Epithelial cell of esophagus (primary cell): ENCODE measurements at places on chromosomes 4 and X.
A peak's percentile ranks its signal among the peaks of the same experiment; 100 is the strongest.

DNA sequence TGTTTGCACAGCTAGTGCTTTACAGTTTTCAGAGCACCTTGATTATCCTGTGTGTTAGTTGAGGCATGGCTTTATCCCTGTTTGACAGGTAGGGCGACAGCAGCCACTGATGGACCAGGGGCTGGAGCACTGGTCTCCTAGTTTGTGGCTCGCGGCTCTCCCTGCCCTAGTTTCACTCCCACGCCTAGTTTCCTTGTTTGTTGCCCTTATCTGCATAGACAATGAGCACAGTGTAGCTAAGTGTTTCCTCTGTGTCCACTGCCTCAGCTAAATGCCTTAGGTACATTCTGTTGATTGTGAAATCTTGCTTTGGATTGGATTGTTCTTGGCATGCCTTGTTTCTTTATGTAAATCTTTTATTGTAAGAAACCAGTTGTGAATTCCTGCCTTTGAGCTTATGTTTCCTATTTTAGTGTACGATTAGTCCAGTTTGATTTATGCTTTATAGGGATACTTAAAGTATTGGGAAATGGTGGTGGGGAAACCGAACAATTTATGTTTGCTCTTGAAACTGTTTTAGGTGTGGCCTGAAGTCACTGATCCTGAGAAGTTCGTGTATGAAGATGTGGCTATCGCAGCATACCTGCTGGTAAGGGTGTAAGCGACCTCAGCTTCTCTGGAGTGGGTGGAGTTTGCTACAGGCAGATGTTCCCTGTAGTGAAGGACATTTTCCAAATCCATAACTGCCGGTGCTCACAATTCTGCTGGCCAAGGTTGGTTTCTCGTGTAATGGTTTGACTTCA lies 11.0 kb downstream of the TRMT44 start:
- peak; percentile 68 for DNase-seq

DNA sequence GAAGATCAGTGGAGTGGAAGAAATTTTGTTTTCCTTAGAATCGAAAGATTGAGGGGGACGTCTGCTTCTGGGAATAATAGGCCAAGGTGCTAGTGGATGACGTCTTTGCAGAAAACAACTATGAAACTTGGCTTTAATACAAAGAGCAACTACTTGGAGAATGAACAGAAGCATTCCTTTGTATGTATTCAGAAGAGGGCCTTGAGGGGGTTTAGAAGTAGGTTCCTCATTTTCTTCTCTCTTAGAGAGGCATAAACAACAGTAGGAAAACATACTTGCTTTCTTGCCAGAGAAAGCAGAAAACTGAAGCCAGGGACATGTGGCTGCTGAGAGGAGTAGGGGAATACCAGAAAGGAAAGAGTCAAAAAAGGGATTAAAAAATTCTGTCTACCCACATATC lies 167.8 kb downstream of the ZNF330 start:
- peak; percentile 44 for DNase-seq

DNA sequence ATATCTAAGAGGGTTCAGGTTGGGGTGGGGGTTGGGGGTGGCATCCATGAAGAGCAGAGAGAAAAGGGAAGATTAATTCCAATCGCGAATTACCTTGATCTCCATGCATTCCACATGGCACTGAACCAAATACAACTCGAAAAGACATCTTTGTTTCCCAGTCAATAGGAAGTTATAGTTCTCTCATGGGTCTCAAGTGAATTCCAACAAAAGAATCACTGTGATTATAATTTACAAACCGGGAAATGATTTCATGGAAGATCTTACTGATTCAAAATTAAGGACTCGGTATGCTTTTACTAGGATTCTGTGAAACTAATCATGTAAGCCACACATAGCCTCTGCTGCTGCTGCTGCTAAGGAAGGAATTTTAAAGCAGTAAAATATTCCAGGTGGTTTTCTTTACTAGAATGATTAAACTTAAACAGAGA lies 26.6 kb upstream of the AMELX start:
- DNase-seq: no peak

DNA sequence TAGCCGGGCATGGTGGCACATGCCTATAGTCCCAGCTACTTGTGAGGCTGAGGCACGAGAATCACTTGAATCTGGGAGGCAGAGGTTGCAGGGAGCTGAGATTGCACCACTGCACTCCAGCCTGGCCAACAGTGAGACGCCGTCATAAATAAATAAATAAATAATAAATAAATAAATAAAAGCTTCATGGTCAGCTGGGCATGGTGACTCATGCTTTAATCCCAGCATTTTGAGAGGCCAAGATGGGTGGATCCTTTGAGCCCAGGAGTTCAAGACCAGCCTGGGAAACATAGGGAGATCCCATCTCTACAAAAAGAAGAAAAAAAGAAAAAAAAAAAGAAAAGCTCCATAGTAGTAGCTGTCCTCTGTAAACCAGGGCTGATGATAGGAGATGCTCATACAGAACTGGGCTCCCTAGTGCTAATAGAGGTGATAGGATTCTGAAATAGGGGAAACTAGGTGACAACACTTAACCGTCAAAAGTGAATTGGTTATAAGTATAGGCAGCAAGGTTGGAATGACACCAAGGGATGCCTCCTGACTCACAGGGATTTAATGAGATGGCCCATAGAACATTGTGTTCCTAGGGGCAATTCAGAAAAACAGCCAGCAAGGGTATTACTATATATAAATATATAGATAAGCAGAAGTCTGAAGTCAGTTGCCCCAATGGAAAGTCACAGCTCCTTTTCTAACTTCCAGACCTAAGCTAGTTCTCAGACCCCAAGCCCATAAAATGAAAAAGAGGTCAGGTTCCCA lies 41.8 kb upstream of the ARHGEF6 start:
- DNase-seq: no peak

DNA sequence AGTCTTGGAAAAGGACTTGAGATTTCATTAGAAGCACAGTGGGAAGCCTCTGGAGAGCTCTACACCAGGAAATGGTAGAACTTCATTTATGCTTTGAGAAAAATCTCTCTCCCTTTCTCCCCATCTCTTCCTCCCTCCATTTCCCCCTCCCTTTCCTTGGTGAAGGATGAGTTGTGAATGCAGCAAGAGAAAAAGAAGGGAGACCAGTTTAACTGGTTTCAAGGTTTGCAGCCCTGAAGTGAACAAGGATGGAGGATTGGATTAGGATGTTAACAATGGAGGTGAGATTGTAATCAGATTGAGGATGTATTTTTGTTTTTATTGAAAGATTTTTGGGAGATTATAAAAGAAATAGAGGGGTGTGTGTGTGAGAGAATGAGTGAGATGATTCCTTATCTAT lies 99.5 kb downstream of the ANK2 start:
- peak; percentile 59 for DNase-seq

GRCh38 chr4:103756741-103757140 lies 37.0 kb upstream of the TACR3 start:
- no peak for DNase-seq

DNA sequence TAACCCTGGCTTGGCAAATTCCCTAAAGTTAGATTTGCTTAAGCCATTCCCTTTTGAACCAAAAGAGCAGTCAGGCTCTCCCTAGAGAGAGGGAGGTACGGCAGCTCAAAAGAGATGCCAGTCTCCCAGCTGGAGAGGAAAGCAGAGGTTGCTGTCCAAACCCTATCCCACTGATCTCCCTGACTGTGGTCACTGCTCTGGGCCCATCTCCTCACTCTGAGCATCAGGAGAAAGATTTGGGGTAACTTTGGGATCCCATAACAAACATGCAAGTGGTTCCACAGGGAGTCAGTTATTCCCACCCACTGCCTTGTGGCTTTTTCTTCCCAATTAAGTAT lies 17.1 kb downstream of the ACSL1 start:
- DNase-seq: no peak

- DNase-seq: no peak
These were observed 3.1 kb upstream of the PPP2R2C start for GRCh38 chr4:6475492-6476020.

- DNase-seq: peak; percentile 52
These were observed 27.6 kb upstream of the INTU start for GRCh38 chr4:127604949-127605709.

DNA sequence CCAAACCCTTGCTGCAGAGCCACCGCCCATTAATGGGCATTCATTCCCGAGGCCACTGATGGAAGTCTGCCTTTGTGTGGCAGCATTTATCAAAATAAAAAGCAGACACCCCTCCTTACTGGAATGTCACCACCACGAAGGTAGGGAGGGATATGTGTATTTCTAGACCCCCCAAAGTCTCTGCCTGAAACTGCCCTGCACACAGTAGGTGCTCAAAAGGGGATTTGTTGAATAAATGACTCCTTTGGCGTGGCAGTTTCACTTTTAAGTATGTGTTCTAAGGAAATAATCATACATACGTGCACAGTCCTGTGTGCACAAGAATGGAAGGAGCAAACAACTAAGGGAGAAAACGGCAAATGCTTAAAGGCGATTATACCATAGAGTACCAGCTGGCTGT lies 23.6 kb upstream of the GLOD5 start:
- DNase-seq: no peak

GRCh38 chr4:40038977-40039376 lies 17.7 kb upstream of the N4BP2 start:
- peak; percentile 89 for DNase-seq

DNA sequence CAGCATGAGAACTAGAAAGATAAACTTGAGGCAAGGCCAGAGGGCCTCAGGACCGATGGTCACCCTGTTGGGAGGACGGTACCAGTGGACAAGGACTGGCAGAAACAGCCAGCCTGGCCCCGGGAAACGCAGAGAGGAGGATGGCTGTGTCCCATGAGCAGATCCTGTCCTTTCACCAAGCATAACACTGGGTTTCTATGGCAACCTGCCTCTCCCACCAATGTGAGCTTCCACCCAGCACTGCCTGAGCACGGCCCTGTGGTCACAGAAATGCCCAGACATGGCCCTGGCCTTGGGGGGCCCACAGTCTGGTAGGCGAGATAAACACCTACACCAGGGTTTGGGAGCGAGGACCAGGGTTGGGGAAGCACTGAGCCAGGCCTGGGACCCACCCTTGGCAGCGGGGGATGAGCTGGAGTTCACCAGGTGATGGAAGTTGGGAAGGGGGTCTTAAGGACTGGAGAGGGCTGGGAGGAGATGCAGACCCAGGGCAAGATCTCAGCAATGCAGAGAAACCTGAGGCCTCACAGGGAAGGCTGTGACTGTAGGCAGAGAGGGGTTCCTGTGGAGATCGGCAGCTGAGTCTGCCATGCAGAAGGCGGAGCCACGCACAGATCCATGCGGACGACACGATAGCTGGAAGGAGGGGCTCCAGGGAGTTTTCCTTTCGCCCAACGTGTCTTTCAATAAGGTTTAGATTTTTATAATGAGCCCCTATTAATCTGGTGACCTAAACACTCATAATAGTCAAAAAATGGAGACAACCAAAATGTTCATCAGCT lies 32.7 kb upstream of the CRMP1 start:
- DNase-seq: no peak

DNA sequence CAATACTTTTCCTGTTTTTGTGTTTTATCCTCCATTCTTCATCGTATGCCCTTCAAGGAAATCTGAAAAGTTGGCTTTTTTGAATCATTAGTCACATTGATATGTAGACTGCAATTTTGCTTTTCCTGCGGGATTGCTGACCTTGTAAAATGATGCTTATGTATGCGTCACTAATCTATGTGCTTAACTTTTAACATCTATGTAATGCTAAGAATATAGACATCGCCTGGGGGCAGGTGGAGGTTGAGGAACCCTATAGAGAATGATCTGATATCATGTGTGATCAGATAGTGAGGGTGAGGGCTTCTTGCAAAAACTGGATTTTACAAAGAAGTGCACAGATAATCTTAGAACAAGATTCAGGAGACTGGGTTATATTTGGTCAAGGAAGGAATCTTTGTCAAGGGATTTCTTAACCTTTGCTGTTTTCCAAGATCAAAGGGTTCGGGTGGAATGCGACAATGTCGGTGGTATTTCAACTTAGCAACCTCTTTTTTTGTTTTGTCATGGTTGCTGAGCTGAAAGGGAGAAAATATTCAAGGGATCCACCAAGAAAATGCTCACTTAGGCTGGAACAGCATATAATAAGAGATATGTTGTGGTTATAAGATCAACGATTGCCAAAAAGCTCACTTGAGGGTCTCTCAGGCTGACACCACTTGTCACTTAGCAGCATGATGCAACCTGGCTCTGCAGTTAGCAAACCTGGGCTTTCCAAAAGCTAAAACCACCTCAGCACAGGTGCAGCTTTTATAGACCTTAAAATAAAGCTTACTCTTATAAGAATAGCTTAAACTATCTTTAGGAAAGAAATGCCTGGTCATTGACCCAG lies 70.6 kb upstream of the PUDP start:
- no peak for DNase-seq

- no peak for DNase-seq
These were observed 36.4 kb downstream of the HTRA3 start for GRCh38 chr4:8305851-8306471.

- DNase-seq: no peak
These were observed 138.2 kb downstream of the RNF150 start for GRCh38 chr4:140995058-140995457.

- peak; percentile 60 for DNase-seq
These were observed 1547.4 kb upstream of the TENM3 start for GRCh38 chr4:180695851-180696250.

GRCh38 chrX:78199851-78200250 lies 60.4 kb upstream of the TAF9B start:
- DNase-seq: peak; percentile 46

DNA sequence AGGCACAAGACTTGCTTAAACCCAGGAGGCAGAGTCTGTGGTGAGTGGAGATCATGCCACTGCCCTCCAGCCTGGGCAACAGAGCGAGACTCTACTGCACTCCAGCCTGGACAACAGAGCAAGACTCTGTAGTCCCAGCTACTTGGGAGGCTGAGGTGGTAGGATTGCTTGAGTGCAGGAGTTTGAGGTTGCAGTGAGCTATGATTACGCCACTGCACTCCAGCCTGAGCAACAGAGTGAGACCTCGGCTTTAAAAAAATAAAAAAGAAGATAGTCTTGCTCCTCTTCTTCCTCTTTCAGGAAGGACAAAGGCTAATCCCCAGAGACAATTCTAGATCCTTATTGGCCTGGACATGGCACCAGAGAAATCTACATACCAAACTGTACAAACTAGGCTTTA lies 5.7 kb upstream of the PPEF2 start:
- DNase-seq: no peak

DNA sequence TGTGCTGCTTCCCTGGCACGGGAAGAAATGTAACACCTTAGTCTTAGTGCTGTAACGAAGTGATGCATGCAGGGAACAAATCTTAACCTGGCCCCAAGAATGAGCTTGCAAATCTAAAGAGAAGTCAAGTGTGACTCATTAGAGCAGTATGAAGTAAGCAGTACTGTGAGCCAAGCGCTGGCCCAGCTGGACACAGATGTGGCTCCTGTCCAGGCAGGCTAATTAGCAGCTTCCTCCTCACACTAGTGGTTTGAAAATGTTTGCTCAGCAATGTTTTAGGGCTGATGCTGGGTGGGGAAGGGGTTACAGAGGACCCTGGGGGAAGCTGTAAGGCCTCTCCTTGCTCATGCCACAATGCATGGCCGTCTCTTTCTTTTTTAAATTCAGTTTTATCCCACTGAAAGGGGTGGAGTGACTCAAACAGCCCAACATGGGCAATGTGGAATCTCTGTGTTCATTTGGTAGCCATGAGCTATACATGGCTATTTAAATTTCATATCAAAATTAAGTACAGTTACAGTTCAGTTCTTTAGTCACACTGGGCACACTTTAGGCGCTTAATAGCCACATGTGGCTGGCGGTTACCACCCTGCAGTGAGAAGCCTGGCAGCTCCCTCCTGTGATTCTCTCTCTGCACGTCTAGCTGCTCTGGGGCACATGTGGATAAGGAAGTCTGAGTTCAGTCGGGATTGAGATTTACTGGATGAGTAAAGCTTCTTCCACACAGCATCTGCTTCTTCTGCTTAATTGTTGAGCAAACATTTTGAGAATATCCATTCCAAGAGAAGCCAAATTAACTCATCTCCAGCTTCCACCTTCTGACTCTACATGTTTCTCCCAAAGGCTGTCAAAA lies 48.8 kb downstream of the MAP7D2 start:
- peak; percentile 87 for DNase-seq

- no peak for DNase-seq
These were observed 56.5 kb upstream of the GUCY1A1 start for GRCh38 chr4:155610143-155610542.
